ENCODE measurements at places on chromosomes 4 and X.

GRCh38 chr4:137934911-137935310 lies 307.2 kb downstream of the SLC7A11 start:
- no peak for DNase-seq

DNA sequence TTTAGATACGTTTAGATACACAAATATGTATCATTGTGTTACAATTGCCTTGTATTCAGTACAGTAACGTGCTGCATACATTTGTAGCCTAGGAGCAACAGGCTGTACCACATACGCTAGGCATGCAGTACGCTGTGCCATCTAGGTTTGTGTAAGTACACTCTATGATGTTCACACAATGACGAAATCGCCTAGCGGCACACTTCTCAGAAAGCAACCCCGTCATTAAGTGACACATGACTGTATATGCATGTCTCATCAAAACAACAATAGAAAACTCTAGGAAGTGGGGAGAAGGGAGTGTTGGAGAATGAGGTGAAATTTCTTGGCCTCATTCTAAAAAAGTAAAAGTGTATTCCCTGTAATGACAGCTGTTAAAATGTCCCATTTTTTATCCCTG lies 32.7 kb downstream of the CCDC149 start:
- DNase-seq, result no peak

GRCh38 chr4:55996646-55997045 lies 47.9 kb downstream of the CEP135 start:
- DNase-seq, result no peak

DNA sequence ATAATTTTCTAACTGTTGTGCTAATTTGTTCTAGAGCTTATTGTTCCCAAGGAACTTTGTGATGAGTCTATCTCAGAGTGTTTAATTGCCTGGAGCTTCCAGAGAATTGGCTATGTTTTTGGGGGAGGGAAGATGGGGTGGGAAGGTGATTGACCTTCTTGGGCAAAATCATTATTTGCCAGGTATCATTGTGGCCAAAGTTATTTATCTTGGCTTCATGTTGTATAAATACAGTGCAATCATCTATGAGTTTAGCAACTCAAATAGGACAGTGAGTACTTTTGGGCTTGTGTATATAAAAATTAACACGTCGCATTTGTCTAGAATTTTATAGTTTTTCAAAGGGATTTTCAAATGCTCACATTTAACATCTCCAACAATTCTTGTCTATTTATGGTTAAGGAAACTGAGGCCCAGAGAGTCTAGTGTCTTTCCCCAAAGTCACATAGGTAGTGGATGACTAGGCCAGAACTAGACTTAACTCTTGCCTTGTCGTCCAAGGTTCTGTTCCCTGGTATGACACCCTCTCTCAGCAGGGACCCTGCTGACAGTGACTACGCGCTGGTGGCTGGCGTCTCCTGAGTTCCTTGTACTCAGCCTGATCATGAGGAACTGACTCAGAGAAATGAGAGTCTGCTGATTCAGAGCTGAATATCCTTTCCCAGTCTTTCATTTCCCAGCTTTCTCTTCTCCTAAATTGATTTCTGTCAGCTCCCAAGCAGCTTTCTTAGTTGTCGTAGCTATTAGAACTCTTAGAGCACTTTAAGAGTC lies 27.7 kb downstream of the FNIP2 start:
- no peak for DNase-seq

GRCh38 chr4:168656055-168656660 lies 159.3 kb downstream of the PALLD start:
- no peak for DNase-seq

DNA sequence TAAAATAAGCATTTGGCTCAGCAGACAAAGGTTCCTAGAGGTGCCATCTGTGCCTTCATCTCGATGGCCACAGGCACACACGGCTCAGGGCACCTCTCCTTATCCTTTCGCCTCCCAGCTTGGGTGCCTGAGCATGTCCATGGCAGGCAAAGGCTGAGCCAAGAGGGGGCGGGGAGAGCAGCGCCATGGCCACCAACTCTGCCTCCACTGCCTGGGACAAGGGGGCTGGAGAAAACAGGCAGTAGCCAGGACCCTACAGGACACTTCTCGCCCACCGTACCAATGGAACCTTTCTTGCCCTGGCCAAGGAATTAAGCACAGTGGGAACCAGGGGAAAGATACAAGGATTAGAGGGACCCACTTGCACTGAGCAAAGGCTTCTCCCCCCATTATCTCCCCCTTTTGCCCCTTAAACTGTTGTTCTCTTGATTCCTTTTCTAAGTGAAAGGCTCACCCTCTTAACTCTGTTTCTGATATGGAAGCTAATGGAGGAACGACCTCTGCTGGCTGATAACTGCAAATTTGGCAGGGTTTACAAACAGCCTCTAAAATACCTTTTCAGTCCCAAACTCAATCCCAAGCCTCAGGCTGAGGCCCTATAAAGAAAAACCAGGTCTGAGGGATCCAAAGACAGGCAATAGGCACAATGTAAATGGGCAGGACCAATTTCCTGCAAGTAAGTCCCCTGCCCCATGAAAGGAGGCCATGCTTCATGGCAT lies 335.2 kb downstream of the ADAM29 start:
- no peak for DNase-seq

DNA sequence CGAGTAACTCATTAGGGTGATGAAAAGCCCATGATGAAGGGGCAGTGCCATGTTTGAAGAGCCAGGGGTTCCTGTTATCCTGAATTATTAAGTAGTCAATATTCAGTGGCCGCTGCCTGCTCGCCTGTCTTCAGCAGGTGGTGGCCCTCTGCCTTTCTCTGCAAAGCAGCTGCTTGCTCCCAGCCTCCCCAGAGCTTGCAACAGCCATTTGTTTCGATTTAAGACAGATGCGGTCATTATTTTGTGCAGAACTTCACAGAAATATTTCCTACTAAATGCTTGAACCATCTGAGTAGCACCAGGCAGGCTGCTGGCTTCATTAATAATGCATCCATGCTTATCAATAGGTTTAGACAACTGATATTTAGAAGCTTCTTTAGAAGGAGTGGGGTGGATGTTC lies 104.3 kb upstream of the TTC29 start:
- no peak for DNase-seq

GRCh38 chrX:40996886-40997530 lies 88.2 kb upstream of the USP9X start:
- DNase-seq, result no peak

DNA sequence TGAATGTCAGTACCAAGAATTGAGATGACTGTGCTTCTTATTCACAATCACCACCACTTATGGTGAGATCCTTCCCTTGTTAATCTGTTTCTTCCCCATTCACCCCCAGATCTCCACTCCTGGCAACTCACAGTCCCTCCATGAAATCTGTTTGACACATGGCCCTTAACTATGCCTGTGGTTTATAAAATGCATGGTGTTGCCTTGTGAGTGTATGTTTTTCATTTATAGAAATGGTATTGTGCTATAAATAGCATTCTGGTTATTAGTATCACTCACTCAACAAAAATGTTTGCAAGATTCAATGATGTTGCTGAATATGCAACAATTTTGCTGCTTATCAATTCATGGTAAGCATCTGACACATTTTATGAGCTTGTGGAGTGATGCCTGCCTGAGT lies 131.0 kb downstream of the PRKX start:
- DNase-seq, result no peak

GRCh38 chrX:131801911-131802310 lies 221.2 kb upstream of the STK26 start:
- DNase-seq, result no peak

GRCh38 chr4:74654230-74654681 lies 140.1 kb downstream of the BTC start:
- no peak for DNase-seq

DNA sequence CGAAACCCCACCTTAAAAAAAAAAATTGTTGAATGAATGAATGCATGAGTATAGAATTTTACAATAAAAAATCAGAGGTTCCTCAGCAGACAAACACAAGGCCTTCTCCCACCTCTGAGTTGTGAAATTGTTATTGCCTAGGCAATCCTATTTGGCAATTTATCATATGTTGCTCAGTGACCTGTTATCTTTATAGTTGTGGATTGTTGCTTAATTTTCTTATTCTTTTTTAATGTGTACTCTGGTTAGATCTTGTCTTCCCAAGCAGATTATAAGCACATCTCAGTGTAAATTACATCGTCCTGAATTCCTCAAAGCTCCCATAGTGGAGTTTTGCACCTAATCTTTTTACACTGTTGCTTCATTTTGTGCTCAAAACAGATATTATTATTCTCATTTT lies 71.9 kb downstream of the RBM47 start:
- no peak for DNase-seq

DNA sequence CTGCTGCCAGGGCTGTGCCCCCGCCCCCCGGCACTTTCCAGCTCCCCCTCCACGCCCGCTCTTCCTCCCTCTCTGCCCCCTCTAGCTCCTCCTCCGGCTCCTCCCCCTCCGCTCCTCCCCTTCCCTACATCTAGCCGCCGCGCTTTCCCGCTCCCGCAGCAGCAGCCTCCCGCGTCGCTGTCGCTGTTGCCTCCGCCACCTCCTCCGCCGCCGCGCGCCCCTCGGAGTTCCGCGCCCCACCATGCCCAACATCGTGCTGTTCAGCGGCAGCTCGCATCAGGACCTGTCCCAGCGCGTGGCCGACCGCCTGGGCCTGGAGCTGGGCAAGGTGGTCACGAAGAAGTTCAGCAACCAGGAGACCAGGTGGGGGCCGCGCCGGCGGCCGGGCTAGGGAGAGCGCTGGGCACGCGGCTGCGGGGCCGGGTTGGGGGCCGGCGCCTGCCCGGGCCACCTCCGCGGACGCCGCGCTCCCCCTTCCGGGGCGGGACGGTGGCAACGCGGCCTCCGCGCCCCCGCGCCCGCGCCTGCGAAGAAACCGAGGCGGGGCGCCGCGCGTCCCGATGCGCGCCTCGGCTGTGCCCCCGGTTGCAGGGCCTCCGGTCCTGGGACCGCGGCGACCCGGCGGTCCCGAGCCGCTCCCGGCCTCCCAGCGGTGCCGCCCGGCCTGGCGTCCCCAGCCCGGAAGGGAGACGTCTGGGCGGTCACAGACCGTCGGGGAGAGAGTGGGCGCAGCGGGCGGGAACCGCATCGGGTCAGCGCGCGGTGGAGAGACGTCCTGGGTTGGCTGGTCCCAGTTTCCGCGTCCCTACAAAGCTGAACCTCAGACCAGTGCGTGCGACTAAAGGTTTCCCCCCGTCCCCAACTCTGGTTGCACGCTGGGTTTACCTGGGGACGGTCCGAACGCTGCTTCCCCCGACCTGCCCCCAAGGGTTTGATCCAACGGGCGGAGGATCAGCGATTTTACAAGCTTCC lies at the start of gene PRPS2:
Gene PRPS2, plus strand, starts transcription at position 156 of the 972 bp plus-strand sequence. Its CDS starts 86 bp downstream, at position 242.
- DNase-seq, result no peak

GRCh38 chr4:184396570-184397515 lies 77.5 kb downstream of the IRF2 start:
- no peak for DNase-seq

DNA sequence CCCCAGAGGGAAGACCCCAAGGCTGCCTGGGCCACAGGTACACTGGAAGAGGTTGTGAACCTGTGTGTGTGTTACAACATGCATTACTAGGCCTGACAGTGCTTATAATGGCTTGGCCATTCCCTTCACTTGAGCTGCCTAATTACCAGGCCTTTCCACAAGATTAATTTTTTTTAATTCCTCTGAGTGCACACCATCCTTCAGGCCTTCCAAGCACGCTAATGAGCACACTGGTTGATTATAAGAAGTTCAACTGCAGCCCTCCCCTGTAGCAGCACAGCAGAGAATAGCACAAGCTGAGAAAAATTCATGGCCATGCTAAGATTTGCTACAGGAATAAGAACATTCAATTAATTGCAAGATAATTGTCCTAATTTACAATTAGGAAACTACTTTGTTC lies 2.2 kb upstream of the SUPT20HL2 start:
- DNase-seq, result no peak
